ENCODE measurements at places on chromosomes 3 and 15.

DNA sequence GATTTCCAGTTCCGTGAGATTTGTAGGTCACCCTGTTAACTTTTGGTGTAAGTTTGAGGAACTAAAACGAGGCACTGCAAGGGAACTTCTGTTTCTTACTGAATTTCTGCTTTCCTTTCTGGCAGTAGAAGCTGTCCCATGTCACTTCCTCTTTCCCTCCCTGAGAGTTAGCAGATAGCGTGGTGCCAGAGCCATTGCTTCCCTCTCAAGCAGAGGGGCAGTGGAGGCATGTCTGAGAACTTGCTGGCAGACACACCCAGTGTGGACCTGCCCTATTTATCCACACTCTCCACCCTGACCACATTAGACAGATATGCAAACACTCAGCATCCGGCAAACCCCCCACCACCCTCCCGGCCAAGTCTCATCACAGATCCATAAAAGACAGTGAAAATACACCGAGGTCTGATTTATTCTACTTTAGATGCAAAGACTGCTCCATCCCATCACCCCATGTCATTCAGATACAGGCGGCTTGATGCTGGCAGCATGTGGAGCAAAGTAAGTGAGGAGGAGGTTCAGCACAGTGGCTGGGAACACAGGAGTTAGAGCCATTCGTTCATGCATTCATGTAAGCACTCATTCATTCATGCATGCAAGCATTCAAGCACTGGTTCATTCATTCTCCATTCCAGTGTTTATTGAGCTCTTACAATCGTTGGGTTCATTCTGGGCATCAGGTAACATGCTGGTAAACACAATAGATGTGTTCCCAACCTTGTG, 324.7 kb downstream of the SHQ1 start:
- H3K4me3 ChIP-seq, result no peak overlapping the region
- H3K27me3 ChIP-seq, result no peaks in the 10 kb centered on the region
- H3K36me3 ChIP-seq, result no peaks in the 10 kb centered on the region
- no peak overlapping the region for H3K27ac ChIP-seq
- no peaks in the 10 kb centered on the region for H3K4me1 ChIP-seq

- no peaks in the 10 kb centered on the region for H3K27me3 ChIP-seq
- H3K36me3 ChIP-seq, result no peaks in the 10 kb centered on the region
- H3K4me1 ChIP-seq, result no peaks in the 10 kb centered on the region
- H3K4me3 ChIP-seq, result no peak overlapping the region
Observed at GRCh38 chr3:171095063-171095462, 68.5 kb upstream of the SLC2A2 start.

- H3K4me1 ChIP-seq, result no peaks in the 10 kb centered on the region
- H3K4me3 ChIP-seq, result no peak overlapping the region
- no peaks in the 10 kb centered on the region for H3K36me3 ChIP-seq
- DNase-seq, result no peak
- H3K27me3 ChIP-seq, result no peaks in the 10 kb centered on the region
Observed at GRCh38 chr3:59319442-59319841, 269.6 kb upstream of the CFAP20DC start.

GRCh38 chr3:138197058-138197457, 10.0 kb downstream of the ARMC8 start:
- no peaks in the 10 kb centered on the region for H3K27me3 ChIP-seq
- no peak overlapping the region for H3K4me3 ChIP-seq
- H3K4me1 ChIP-seq, result no peaks in the 10 kb centered on the region
- no peak overlapping the region for H3K27ac ChIP-seq

- H3K27ac ChIP-seq, result no peak overlapping the region
- no peak for DNase-seq
- H3K36me3 ChIP-seq, result no peaks in the 10 kb centered on the region
Observed at GRCh38 chr3:94665922-94666321, 603.1 kb downstream of the NSUN3 start.

Data from Peyer's patch (tissue), 4 donors.